Fibroblast of skin of right quadriceps (primary cell): ENCODE measurements at places on chromosomes 12 and 14.

- DNase-seq: no peak
These were observed 64.9 kb downstream of the SPRING1 start for GRCh38 chr12:116672842-116673516.

DNA sequence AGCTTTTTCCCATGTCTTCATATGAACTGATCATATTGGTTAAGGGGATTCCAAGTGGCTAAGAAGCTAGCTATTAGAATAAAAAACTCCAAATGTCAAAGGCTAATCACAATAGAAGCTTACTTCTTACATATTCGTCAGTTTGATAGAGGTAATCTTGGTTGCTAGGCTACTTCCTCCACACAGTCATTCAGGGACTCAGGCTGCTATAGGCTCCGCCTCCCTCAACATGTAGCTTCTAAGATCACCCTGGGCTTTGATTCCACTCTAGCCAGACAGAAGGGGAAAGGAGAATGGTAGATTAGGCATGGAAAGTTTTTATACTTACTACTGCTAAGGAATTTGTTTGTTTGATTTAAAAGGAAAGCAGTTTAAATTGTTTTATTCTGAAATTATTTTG is 207.9 kb downstream of the EFCAB11 start:
- no peak for DNase-seq

GRCh38 chr14:67240168-67240932 is 885 bp upstream of the PALS1 start:
- DNase-seq: no peak

- DNase-seq: no peak
These were observed 34.0 kb downstream of the KCNMB4 start for GRCh38 chr12:70400124-70400523.

GRCh38 chr14:75306927-75307699 is 28.5 kb downstream of the FOS start:
- DNase-seq: no peak

- DNase-seq: no peak
These were observed 175.7 kb downstream of the NPAS3 start for GRCh38 chr14:33114331-33114730.

DNA sequence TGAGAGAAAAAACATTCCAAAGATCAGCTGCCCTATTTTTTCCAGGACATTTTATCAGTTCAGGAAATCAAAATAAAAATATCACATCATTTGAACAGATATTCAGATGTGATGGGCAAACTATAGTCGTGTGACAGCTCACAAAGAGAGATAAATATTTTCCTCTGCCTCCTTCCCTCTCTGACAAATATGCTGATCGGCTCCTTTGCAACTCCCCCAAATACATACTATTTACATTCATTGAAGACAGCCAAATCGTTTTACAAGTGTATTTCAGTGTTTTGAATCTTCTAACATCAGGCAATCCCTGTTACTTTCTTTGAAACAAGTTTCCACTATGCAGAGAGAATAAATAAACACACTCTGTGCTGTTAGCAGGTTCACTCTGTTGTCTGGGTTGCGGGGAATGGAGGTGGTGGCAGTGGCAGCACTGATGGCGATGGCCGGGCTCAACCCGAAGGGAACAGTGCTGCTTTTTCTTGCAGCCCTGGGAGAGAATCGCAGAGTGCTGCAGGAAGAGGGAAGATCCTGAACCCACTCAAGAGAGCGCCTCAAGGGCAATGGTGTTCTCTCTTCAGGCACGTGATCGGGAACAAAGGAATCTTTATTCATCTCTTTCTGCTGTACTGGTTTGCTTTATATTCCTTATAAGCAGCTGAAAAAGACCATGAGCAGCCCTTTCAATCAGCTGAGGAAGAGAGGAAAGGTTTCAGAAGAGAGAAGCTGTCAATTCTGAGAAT is 142.5 kb downstream of the PHLDA1 start:
- DNase-seq: no peak

- DNase-seq: no peak
These were observed 72.1 kb downstream of the GTF2A1 start for GRCh38 chr14:81148635-81149034.

DNA sequence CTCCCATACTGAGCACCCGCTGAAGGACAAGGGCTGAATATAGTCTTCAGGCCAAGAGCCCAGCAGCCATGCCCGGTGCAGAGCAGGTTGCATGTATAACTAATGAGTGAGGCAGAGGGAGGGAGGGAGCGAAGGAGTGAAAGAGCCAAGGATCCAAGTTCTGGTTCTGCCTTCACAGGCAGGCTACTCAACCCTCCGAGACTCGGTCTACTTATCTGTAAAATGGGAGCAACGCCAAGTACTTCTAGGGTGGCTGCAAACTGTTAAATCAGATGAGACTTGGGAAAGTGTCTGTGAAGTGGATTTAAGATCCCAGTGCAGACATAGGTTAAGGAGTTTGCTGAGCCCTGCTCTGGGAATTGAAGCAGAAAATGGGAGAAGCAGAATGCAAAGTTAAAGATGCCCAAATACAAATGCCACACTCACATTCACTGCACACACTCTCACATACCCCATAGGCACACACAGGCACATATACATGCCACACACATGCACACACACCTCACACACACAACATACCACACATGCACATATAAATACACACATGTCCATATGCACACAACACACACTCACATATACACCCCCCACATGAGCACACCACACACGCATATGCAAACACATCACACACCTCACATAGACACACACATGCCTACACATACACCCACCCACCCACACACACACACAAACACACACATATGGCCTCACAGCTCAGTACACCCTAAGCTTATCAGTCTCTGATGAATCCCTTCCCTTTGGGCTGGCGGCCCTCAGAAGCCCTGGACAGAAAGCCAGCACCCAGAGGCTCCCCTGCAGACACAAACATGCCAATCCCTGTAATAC is 76.7 kb downstream of the PITPNM2 start:
- DNase-seq: no peak

DNA sequence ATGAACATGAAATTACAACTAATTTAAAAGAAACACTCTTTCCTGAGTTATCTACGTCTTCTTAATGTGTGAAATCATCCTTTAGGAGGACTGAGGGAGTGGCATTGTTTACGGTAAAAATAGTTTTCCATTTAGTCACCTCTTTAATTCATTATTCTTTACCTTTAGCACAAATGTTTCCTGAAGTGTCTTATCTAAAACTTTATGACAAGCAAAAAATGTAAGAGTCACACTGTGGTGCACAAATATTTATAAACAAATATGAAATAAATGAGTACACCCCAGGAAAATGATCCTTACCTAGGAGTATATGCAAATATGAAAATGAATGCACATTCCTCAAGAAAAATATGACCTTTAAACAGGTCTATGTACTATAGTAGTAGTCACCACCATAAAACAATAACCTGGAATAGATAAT is 104.6 kb downstream of the PTPRR start:
- no peak for DNase-seq

DNA sequence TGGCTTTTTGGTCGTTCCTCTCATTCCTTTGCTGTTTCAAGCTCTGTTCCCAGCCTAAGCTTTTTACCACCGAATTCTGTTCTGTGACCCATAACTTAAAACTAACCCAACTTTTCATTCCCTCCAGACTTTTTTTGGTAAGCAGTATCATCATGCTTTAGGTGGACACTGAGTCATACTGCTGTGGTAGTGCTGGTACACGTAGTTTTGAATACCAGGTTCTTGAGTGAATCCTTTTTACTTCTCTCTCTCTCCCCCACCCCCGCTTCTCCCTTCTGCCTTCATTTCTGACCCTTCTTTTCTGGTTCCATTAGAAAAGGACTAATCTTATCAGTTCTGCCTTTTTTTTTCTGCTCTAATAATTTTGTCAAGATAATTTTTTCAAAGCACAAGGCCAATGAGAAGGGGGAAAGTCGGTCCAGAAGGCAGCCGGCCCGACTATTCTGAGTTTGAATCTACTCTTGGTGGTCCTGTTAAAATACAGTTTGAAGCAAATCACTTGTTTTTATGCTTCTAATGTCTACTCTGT is 2.3 kb upstream of the MDM2 start:
- peak; percentile 12 for DNase-seq

GRCh38 chr12:12460935-12461922 is 101.4 kb downstream of the DUSP16 start:
- DNase-seq: no peak

DNA sequence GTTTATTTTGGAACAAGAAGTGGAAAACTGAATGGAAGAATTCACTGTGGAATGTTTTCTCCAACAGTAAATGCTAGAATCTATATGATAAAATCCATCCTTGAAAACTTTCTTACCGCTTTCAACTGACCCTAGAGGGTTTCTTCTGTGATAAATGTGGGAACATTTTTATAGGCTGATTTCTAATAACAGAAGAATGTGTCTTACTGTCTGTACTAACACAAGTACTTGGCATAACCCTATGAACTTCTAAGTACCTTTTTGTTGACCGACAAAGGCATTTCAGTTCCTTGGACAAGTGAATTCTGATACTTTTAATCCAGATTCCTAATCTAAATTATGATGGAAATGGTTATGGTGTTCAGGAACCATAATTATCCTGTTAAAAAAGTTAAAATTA is 1109.7 kb upstream of the FLRT2 start:
- peak; percentile 31 for DNase-seq

GRCh38 chr12:65364046-65364445 is 85.6 kb downstream of the MSRB3 start:
- peak; percentile 47 for DNase-seq

DNA sequence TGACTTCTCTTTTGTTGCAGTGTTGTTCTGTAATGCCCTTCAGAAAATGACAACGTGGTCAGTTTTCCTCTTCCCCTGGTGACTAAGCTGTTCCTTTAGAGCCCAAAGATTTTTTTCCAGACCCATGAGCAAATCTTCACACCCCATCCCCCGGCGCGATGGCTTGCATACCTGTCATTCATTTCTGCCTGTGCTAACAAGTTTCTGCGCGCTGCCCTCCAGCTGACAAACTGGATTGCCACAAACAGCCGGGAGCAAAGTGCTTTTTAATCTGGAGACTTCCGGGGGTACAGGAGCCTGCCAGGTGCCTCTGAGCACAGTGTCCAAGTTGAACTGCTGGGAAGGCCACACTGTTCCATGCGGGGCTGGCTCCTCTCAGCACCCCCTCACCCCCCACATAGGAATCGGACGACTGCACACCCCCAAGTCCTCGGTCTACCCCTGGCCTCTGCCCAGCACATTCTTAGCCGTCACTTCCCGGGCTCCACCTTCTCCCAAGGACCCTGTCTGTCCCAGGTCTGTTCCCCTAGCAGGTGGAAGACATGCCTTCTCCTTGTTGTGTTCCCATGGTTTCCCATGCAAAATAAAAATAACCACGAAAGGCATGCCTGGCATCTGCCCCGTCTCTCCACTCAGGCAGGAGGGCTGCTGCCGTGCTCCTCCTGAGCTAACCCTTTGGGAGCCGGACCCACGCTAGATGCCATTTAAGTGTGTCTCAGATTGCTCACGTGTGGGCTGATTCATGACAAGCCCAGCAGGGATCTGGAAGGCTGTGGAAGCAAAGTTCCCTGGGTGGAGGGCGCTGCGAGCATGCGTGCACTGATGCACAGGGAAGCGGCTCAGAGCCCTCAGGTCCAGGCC is 14.1 kb downstream of the RILPL1 start:
- DNase-seq: peak; percentile 66

DNA sequence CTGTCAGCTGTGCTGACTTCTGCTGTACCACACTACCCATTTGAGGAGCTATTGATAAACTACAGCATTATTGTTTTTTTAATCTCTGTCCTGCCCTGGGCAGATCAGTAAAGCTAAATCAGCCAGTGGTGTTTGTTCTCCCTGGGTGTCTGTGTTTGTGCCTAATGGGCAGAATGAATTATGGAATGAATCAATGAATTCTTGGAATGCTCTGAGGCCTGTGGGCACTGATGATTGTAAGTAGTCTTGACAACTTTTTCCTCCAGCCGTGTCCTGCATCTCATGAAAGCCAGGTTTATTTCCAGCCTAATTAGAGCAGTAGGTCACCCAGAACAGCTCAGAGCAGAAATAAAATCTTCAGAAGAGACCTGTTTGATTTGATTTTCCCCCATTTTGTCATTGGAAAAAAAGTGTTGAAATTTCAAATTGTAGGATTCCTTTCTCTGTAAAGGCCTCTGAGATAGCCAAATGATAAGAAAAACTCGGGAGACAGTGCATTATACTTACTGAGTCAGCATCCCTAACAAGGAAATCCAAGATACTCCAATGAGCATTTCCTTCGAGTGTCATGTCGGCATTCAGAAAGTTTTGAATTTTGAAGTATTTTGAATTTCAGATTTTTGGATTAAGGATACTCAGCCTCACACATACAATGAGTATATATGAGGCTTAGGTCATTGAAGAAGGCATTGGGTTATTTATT is 19.4 kb upstream of the EVL start:
- DNase-seq: no peak

DNA sequence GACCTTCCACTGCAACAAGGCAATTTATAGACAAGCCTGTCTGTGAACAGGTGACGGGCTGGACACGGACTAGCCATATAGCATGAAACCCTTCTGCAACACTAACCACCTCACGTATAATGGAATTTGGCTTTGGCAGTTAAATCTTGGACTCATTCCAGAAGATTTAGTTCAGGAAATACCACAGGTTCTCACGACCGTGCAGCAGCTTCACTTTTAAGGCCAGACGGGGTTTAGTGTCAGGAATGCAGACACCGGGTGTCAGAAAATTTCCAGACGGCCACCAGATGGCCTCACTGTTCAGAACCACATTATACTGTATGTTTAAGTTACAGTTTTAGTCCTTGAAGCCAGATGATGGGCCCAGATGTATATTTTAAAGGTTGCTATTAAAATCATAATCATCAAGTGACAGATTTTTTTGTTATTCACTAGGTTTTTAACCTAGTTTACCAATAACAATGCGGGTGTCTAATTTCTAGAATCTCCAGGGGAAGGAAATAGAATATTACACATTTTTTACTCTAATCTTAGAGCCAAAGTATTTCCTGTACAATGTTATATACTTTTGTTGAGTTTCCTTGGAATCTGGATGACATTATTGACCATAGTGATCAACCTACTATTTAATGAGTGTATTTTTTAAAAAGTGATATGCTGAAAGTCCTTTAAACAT is 90.5 kb upstream of the TMPO start:
- DNase-seq: peak; percentile 90

- no peak for DNase-seq
These were observed 76.7 kb downstream of the NKX2-1 start for GRCh38 chr14:36443374-36443773.

GRCh38 chr12:6207259-6207925 is 7.2 kb downstream of the CD9 start:
- no peak for DNase-seq

DNA sequence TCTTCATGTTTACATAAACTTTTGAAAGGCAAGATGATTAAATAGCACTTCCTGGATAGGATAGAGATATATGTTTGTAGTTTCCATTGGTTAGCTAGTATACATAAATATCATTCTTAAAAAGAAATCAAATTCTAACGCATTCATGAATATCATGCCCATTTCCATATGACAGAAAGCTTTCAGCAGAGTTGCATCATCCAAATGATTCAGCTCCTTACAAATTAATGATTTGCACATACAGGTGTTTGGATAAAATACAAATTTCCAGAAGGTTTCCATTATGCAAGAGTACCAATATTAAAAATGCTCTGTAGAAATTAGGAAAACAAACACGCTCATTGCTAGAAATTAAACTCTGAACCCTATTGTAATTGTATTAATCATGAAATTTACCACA is 264.4 kb downstream of the FOXG1 start:
- DNase-seq: no peak

- DNase-seq: no peak
These were observed 25.3 kb downstream of the TMEM117 start for GRCh38 chr12:43861015-43861839.

GRCh38 chr12:121443193-121443870 is 43.4 kb downstream of the RNF34 start:
- DNase-seq: peak; percentile 62

- DNase-seq: no peak
These were observed 242.2 kb upstream of the NPAS3 start for GRCh38 chr14:32696325-32697091.
